Uterus (tissue), 4 donors: ENCODE measurements at places on chromosomes 5 and 9. TPM values are rescaled to one million over a fixed set of nuclear protein-coding genes. Genes with fewer than 3 reads are reported as not detected.

LMX1B gene
- not detected for total RNA-seq

RPL12 gene
- 1,276 TPM for total RNA-seq

FOXD4L4 gene
- total RNA-seq = 0.35 TPM

PPIC gene
- 27.1 TPM for total RNA-seq

PCDHGA7 gene
- total RNA-seq = 10.5 TPM

FLT4 gene
- 26.3 TPM for total RNA-seq

PCDHGA9 gene
- total RNA-seq = 11.8 TPM

MAT2B gene
- 93.1 TPM for total RNA-seq

FAM169A gene
- total RNA-seq = 26.5 TPM

ZNF608 gene
- total RNA-seq = 50.0 TPM

PCDHB5 gene
- total RNA-seq = 1.2 TPM

KLHL3 gene
- 10.5 TPM for total RNA-seq

DMRT3 gene
- 0.18 TPM for total RNA-seq

DND1 gene
- total RNA-seq = 1.2 TPM

C9orf153 gene
- 1.8 TPM for total RNA-seq

LHX6 gene
- total RNA-seq = 3.1 TPM

RANBP6 gene
- total RNA-seq = 61.1 TPM

SLC6A19 gene
- under 0.01 TPM for total RNA-seq

TAL2 gene
- not detected for total RNA-seq

SPATA31E1 gene
- not detected for total RNA-seq

MYMK gene
- total RNA-seq = not detected

LCN12 gene
- total RNA-seq = 43.2 TPM

SLC4A9 gene
- not detected for total RNA-seq

PPP3R2 gene
- not detected for total RNA-seq

FAT2 gene
- total RNA-seq = not detected

SLIT3 gene
- 24.1 TPM for total RNA-seq

ADAMTS6 gene
- total RNA-seq = 4.9 TPM

MCIDAS gene
- 0.14 TPM for total RNA-seq

FBN2 gene
- 1.0 TPM for total RNA-seq

NADK2 gene
- total RNA-seq = 30.4 TPM
